Fibroblast of the aortic adventitia (primary cell): ENCODE measurements at places on chromosomes 5 and 9. TPM values are rescaled to one million over a fixed set of nuclear protein-coding genes. Genes with fewer than 3 reads are reported as not detected.

Gene TAF11L5
- not detected in 2 replicates for total RNA-seq

Gene PCDHA1
- total RNA-seq: 0.09 TPM in 1 of 2 replicates, not detected in the other

Gene DPH7
- total RNA-seq: 16.1 and 20.2 TPM in 2 replicates

Gene OR2Y1
- total RNA-seq: not detected in 2 replicates

Gene SLC45A2
- 0.09 TPM in 1 of 2 replicates, not detected in the other for total RNA-seq

Gene UTP15
- total RNA-seq: 31.2 and 33.2 TPM in 2 replicates

Gene UAP1L1
- total RNA-seq: 12.7 and 17.7 TPM in 2 replicates

Gene ARSI
- 1.5 and 2.1 TPM in 2 replicates for total RNA-seq

Gene KLF9
- 30.4 and 30.8 TPM in 2 replicates for total RNA-seq

Gene PCDHA11
- 0.08 and 0.09 TPM in 2 replicates for total RNA-seq

Gene LURAP1L
- 47.5 and 48.2 TPM in 2 replicates for total RNA-seq

Gene RRAGA
- 48.9 and 62.5 TPM in 2 replicates for total RNA-seq

Gene HMCN2
- total RNA-seq: not detected in 2 replicates

Gene C1QTNF3
- total RNA-seq: 1.9 and 8.3 TPM in 2 replicates

Gene BTNL8
- not detected in 2 replicates for total RNA-seq

Gene BRINP1
- total RNA-seq: 3.1 and 5.8 TPM in 2 replicates

Gene C9orf40
- 4.6 and 9.9 TPM in 2 replicates for total RNA-seq

Gene PDZD2
- under 0.01 and 2.5 TPM in 2 replicates for total RNA-seq

Gene PCDHB7
- 0.63 and 0.98 TPM in 2 replicates for total RNA-seq

Gene CSF1R
- under 0.01 and 0.16 TPM in 2 replicates for total RNA-seq

Gene TEX48
- not detected in 2 replicates for total RNA-seq

Gene GRM6
- total RNA-seq: not detected in 2 replicates

Gene ANKHD1
- 71.1 and 145 TPM in 2 replicates for total RNA-seq

Gene HTR4
- total RNA-seq: 0.18 TPM in 1 of 2 replicates, not detected in the other

Gene GPR150
- 0.27 and 0.98 TPM in 2 replicates for total RNA-seq

Gene RNF180
- total RNA-seq: 1.4 and 3.4 TPM in 2 replicates

Gene ACTBL2
- not detected in 2 replicates for total RNA-seq

Gene SFXN1
- 15.9 and 74.7 TPM in 2 replicates for total RNA-seq
